ENCODE measurements at places on chromosomes 1 and 21. TPM values are rescaled to one million over a fixed set of nuclear protein-coding genes. Genes with fewer than 3 reads are reported as not detected.

The GSTM1 gene
- polyA plus RNA-seq = 54.7 TPM

The LHX8 gene
- not detected for polyA plus RNA-seq

The OR2T11 gene
- polyA plus RNA-seq = not detected

The WDR47 gene
- 10.4 TPM for polyA plus RNA-seq

The EXO5 gene
- 9.4 TPM for polyA plus RNA-seq

The C1orf122 gene
- polyA plus RNA-seq = 33.9 TPM

The UBL4B gene
- not detected for polyA plus RNA-seq

The PRR9 gene
- polyA plus RNA-seq = not detected

The TMEM51 gene
- 8.5 TPM for polyA plus RNA-seq

The CZIB gene
- 60.5 TPM for polyA plus RNA-seq

The CLEC20A gene
- not detected for polyA plus RNA-seq

The FMO3 gene
- polyA plus RNA-seq = 0.14 TPM

DNA sequence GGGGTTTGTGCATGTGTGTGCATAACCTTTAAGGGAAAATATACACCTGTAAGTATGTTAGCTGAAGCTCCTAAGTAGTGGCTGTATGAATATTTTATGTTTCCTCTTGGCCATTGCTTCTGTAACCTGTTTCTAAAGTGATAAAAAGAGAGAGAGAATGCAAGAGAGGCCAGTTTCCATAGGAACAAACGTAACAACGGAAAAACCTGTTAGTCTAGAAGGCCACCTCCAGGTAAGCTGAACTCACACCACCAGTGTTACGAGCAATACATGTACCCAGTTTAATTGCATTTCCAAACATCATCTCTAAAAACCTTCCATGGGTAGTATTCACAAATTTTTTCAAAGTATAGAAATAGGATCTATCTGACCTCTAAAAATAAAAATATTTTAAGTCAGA, 63.1 kb downstream of the PLPPR4 start:
- DNase-seq = no peak

DNA sequence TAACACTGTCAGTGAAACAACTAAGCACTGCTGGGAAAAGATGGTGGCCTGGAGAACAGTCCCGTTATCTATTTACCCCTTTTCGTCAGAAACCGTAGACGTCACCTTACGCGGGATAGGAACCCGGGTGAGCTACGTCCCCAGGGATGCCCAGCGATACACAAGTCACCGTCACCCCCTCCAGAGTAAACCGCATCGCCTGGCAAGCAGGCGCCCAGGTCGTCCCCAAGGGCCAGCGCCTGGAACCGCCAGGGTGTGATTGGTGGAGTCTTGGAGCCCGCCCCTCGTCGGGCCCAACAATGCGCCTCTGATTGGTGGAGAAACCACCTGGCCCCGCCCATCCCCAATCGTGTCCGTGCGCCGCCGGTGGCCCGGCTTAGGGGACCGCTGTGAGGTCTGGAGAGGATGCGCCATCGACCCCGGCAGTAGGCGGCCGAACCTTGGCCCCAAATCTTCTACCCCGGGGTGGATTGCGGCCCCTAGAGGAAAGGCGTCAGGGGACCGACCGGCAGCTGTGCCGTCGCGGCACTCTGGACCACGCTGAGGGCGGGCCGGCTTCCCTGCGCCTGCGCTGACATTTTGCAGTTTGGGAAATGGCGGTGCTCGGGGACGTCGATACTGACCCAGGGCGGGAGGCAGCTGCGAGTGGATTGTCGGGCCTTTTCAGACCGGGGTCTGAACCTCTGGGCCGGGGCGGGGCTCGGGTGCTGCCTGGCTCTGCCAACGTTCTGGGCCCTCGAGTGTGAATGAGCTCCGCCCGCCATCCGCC, 34.4 kb downstream of the SLC2A1 start:
- peak; percentile 91 for DNase-seq

DNA sequence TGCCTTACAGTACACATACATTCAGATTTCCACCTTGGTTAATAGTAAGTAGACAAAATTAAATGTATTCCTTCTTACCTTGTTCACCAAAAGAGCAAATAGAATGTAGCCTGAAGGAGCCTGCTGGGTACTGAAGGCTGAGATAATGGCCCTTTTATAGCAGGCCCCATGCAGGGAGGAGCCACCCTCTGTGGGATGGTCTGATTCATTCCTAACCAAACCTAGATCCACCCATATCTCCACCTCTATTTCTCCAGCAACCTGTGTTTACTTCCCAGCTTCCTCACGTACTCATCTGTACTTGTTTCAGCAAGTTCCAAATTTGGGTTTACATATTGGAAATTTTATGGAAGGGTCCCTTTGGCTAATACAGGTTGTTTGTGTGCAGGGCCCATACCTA, at the start of gene FLG:
Gene FLG (minus strand): TSS at position 129 of the 400 bp plus-strand sequence. CDS start 9,783 bp downstream, outside the sequence.
- no peak for DNase-seq

- DNase-seq = peak; percentile 57
Observed at GRCh38 chr1:29736582-29737188, 500.4 kb downstream of the PTPRU start.

DNA sequence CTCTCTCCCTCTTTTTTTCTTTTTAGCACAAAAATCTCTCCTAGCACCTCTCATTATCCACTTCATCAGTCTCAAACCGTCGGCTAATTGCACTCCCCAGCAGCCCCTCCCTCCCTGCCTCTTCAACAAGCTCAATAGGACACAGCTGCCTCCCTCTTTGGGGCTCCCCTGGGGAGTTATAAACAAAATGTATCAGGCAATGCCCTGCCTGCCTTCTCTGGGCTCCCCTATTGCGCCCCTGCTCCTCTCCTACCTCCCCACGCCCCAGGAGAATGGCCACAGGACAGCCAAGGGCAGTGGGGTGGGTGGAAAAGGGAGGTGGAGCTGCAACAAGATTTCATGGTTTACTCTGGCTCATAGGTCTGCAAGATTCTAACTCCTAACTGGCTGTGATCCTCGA, 147.1 kb upstream of the GRIK3 start:
- no peak for DNase-seq

GRCh38 chr1:205577874-205578658, 53.7 kb downstream of the ELK4 start:
- no peak for DNase-seq

DNA sequence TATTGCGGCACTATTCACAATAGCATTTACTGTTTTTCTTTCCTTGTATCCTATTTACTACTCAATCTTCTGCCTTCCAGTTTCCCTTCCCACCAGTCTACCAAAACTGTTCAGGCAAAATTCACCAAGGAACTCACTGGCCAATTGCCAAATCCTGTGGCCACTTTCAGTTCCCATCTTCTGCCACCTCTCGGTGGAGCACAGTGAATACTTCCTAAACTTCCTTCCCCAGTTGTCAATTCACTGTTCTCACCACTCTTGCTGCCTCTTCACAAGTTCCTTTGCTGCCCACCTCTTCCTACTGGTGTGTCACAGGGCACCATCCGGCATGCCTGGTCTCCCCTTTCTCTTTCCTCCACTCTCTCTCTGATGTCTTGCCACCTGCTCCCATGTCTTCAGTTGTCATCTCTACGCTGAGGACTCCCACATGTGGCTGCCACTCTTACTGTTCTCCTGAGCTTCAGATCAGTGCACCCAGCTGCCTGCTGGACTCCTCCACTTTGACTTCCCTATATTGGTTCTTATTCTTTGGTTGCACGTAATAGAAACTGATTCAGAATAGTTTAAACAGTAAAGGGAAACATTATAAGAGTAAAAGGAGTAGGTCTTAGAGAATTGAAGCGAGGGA, 114.4 kb downstream of the PIK3R3 start:
- DNase-seq = no peak

- no peak for DNase-seq
Observed at GRCh38 chr1:187949567-187949966, 1120.8 kb downstream of the PLA2G4A start.

GRCh38 chr1:76644139-76644538, 223.1 kb upstream of the ST6GALNAC5 start:
- no peak for DNase-seq

DNA sequence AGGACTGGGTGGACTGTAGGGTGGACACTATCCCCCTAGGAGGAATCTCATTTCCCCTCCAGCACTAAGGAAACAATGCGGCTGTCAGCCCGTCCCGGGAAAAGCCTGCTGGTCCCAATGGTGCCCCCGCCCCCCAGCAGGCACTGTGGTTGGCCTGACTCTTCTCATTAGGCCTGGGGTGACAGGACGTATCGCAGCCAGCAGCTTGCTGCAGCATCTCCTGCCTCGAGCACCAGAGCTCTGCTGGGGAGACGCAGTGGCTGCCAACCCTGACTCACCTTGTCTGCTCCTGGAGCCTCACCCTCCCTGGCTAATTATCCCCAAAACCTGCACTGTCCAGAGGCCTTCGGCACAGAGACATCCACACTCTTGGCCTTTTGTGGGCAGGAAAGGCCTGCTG, 115.1 kb upstream of the GJB5 start:
- DNase-seq = no peak

- DNase-seq = peak; percentile 46
Observed at GRCh38 chr1:172903581-172904220, 147.0 kb downstream of the TNFSF18 start.

GRCh38 chr21:44082648-44083440, 24.4 kb upstream of the PWP2 start:
- no peak for DNase-seq

GRCh38 chr1:24775916-24776315, 30.7 kb downstream of the CLIC4 start:
- no peak for DNase-seq

- no peak for DNase-seq
Observed at GRCh38 chr1:8259498-8260290, 58.2 kb upstream of the SLC45A1 start.

DNA sequence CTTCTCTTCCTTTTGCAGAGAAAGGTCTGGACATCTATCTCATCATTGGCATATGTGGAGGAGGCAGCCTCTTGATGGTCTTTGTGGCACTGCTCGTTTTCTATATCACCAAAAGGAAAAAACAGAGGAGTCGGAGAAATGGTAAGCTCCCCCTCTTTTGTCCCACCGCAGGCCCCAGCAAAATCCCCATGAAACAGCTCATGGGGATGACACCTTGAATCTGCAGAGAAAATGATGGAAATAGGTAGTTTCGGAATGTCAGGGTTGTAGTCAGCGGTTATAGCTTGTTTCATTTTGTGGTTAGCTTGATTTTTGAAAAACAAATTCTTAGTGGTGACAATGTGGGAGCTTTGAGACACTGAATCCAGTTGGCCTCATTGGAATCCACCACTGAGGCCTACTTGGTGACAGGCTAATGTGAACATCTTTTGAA, 10.3 kb downstream of the CD2 start:
- DNase-seq = no peak

- no peak for DNase-seq
Observed at GRCh38 chr1:95095833-95096217, 21.3 kb upstream of the TLCD4 start.

DNA sequence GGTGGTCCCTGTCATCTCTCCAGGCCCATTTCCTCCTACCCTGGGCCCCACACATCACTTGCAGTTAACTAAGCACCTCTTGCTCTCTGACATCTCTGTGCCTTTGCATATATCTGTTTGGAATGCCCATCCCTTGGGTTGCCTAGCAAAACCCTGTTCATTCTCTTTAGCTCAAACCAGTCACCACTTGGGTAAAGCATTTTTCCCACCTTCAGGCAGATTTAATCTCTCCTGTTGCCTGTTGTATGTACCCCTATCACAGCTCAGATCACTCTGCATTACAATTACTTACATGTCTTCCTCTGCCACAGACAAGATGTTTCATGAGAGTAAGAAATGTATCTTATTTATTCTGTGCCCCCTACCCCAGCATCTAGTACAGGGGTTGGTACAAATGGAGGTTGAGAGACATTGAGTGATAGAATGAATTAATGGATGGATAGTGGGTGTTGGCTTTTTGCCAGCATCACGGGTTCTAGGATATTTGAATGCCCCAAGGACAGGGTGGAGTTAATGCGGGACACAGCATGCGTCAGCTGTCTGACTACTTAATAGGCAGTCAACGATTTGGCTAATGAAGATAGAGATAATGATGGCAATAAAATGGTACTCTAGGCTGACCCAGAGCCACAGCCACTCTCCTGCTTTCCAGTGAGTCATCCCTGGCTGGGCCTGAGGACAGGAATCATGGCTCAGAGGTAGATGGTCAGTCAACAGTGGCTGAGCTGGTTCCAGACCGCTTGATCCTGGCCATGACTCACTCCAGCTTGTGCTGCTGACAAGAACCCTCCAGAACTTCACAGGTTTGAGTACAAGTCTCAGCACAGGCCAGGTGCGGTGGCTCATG, 6.5 kb downstream of the NR0B2 start:
- no peak for DNase-seq

DNA sequence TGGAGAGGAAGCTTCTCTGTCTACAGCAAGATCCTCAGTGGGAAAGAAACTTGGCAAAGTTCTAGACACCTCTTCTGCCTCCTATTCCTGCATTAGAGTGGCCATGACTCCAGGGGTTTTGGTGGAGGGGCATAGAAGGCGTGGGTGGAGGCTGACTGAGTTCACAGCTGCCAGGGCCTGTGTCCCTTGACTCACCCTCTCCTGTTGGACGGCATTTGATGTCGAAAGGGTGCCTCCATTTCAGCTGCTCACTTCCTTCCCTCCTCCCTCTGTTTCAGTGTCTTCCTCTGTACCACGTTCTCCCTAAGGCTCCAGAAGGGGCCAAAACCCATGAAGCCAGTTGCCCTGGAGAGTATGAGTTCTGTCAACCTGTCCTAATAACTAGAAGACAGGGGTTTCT, 632 bp downstream of the TMEM79 start:
- DNase-seq = no peak

- no peak for DNase-seq
Observed at GRCh38 chr1:117060441-117061317, 553 bp downstream of the TTF2 start.

GRCh38 chr1:216425577-216425976, 2.3 kb upstream of the USH2A start:
- no peak for DNase-seq

DNA sequence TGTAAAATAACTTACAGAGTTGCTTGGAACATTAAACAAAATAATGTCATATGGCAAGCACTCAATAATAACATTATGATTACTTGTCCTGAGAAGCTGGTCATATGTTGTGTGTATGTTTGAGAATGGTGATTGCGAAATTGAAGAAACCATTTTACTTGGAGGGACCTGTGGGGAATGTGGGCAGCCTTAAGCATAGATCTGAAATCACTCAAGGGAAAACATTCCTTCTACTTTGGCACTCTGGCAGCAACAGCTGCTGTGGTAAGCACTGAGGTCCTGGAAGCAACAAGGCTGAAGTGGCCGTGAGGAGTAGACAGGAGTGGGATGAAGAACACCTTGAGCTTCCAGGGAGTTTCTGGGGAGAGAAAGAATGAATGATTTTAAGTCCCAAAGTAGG, 165.4 kb upstream of the ADAMTS5 start:
- no peak for DNase-seq

DNA sequence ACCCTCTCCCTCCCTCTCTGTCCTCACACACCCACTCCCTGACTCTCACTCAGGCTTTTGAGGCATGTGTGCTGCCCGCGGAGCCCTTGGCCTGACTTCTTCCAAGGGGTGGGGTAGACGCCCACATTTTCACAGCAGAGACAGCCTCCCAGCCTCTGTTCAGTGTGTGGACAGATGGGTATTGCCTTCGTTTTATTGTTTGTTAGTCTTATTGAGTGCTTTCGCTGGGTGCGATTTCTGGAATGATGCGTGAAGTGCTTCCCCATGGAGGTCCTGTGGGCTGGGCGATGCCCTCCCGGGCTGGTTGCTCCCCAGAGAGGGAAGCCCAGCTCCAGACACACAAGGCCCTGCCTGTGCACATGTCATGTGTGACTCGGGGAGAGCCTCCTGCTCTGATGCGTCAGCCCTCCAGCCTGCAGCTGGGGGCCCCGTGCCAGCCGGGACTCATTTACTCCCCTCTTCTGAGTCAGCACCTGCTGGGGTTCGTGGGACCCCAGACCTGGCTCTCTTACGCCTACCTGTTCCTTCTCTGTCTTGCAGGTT, 14.7 kb downstream of the PDXK start:
- DNase-seq = no peak

Measured in muscle of back (tissue), 13 donors.